Colonic mucosa (tissue), 4 donors: ENCODE measurements at places on chromosomes 2 and 18. TPM values are rescaled to one million over a fixed set of nuclear protein-coding genes. Genes with fewer than 3 reads are reported as not detected.

GRCh38 chr18:37481072-37481471 is 84.5 kb downstream of the CELF4 start:
- H3K36me3 ChIP-seq, result no peaks in the 10 kb centered on the region
- no peak overlapping the region for H3K27ac ChIP-seq
- no peak overlapping the region for H3K4me3 ChIP-seq
- H3K4me1 ChIP-seq, result no peaks in the 10 kb centered on the region
- DNase-seq, result no peak

The CDK15 gene
- total RNA-seq, result 0.47 TPM

- no peaks in the 10 kb centered on the region for H3K36me3 ChIP-seq
- no peak for DNase-seq
- no peaks in the 10 kb centered on the region for H3K4me1 ChIP-seq
- H3K4me3 ChIP-seq, result no peak overlapping the region
- H3K27ac ChIP-seq, result no peak overlapping the region
- H3K27me3 ChIP-seq, result no peaks in the 10 kb centered on the region
Observed at GRCh38 chr18:70169747-70170146, 35.7 kb downstream of the RTTN start.

DNA sequence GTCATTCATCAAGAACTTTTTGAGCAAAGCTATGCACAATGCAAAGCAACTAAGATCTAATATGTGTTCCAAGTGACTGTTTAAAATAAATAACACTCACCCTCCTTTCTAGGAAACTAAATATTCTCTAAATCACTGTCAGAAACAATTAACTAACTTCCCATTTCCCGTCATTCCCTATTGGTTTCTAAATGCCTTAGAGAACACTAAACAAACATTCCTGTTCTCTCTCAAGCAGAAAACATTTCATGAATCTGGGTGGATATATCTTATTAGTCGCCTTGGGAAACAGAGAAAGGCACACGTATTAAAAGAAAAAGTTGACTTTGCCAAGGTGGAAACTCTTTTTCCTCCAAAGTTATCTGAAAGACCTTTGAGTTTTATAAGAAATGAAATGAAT is 735.2 kb downstream of the MBD2 start:
- H3K27ac ChIP-seq, result no peak overlapping the region
- H3K4me3 ChIP-seq, result no peak overlapping the region
- H3K27me3 ChIP-seq, result no peaks in the 10 kb centered on the region

The LONRF2 gene
- 0.17 TPM for total RNA-seq

The TBC1D8 gene
- total RNA-seq, result 11.8 TPM

- no peaks in the 10 kb centered on the region for H3K27me3 ChIP-seq
- H3K4me3 ChIP-seq, result no peak overlapping the region
- H3K36me3 ChIP-seq, result no peaks in the 10 kb centered on the region
- DNase-seq, result peak; percentile 62
- no peaks in the 10 kb centered on the region for H3K4me1 ChIP-seq
Observed at GRCh38 chr2:112010751-112011150, 44.3 kb upstream of the TMEM87B start.

The HNMT gene
- 82.1 TPM for total RNA-seq

DNA sequence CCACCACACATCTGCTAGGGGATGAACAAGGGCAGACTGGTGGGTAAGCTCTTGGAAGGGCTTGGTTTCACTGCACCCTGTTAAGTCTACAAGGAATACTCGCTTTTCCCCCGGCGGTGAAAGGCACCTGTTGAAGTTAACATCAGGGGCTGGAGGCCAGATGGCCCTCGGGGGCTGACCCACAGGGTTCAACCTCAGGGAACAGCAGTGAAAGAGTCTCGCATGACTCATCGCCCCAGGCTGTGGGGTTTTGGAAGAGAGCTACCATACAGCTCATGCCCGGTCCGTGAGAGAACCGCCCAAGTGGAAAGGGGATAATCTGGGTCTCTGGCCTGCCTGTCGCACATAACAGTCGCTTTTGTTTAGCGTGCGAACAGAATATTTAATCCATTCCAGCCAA is 748.0 kb downstream of the DPP10 start:
- H3K4me1 ChIP-seq, result no peaks in the 10 kb centered on the region
- no peak for DNase-seq
- H3K27ac ChIP-seq, result no peak overlapping the region
- H3K4me3 ChIP-seq, result no peak overlapping the region

DNA sequence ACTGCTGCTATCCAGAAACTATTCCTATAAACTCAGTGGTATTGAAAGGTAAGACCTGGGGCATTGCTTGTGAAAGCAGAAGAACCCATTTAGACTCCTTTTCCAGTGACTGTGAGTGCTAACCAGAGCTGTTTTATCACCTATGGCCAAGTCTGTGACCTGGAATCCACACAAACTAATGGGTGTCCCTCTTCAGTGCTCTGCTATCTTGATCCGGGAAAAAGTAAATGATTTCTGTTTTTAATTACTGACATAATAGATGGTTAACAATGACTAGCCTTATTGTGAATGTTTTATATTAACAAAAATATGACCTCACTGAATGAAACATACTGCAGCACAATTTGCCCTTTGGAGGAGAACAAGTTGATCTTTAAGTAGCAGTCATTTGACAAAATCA is 251.6 kb upstream of the MC4R start:
- H3K4me3 ChIP-seq, result no peak overlapping the region
- H3K27me3 ChIP-seq, result no peaks in the 10 kb centered on the region
- no peaks in the 10 kb centered on the region for H3K4me1 ChIP-seq

DNA sequence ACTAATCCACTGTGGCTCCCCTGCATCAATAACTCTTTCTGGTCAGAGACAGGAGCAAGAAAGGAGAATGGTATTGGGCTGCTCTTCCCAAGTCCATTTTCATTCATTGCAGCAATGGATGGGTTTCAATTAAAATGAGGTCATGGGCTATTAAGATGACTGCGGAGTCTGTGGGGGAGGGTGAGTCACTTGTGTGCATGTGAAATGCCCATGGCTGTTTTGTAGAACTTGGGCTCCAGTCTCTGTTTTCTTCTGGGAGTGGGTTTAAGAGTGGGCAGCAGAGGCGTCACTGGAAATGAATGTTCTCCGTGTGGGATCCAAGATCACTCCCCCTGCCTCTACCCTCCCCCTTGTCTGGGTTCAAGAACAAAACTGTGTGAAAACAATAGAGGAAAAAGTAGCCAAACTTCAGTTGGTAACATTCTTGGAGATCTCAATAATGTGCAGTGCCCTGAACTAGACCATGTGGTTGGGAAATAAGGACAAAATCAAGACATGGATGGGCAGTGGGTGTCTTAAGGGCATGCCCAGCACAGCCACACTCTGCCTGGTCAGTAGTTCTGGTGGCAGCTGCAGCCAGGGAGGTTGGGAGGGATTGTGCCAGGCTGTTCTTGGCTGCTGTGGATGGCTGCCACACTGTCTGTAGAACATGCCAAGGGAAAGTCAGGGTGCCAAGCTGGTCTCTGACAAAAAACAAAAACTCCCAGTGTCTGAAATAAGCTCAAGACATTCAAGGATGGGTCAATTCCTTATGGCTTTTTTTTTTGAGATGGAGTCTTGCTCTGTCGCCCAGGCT is 68.2 kb upstream of the CXCR4 start:
- no peak overlapping the region for H3K4me3 ChIP-seq
- no peaks in the 10 kb centered on the region for H3K27me3 ChIP-seq
- no peak overlapping the region for H3K27ac ChIP-seq

The LYPD6 gene
- 8.4 TPM for total RNA-seq

The B4GALT6 gene
- total RNA-seq, result 5.7 TPM

The UGT1A1 gene
- total RNA-seq, result 1.9 TPM
